ENCODE measurements at places on chromosomes 1 and 21.
A peak's percentile ranks its signal among the peaks of the same experiment; 100 is the strongest.

GRCh38 chr1:38328278-38329035, 281.9 kb upstream of the POU3F1 start:
- DNase-seq, result no peak

GRCh38 chr1:89910268-89910667, 84.6 kb upstream of the ZNF326 start:
- DNase-seq, result no peak

DNA sequence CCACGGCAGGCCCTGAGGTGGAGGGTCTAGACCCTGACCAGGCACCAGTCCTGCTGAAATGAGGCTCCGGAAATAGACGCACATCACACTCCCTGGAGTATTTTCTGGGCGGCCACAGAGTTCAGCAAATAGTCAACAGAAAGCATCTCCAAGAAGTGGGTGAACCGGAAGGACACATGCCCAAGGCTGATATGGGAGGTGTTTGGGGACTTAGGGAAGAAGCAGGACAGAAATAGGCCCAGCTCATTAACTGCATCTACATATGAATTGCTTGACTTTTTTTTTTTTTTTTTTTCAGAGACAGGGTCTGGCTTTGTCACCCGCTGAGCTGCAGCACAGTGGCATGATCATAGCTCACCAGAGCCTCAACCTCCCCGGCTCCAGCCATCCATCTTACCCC, 36.5 kb upstream of the GPR157 start:
- no peak for DNase-seq

- no peak for DNase-seq
Observed at GRCh38 chr1:68168545-68169171, 63.7 kb downstream of the WLS start.

DNA sequence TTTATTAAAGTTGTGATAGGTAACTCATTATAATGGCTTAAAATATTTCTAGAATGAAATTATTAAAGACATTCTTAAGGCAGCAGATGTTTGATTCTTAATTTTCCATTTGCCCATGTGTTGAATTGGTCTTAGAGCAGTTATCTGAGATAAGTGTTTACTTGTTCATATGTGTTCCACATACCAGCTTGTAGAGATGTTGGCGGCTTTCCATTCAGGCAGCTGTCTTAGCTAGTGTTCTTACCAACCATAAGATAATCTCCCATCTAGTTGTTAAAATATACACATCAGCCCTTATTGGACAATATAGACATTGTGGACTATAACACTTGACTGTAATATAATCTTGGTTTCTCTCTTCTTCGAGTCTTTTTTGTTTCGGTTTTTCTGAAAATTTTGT, 1372.9 kb upstream of the ADGRL2 start:
- DNase-seq, result no peak

GRCh38 chr1:112359961-112360767, 35.9 kb upstream of the CTTNBP2NL start:
- DNase-seq, result no peak

- DNase-seq, result no peak
Observed at GRCh38 chr1:67537667-67538018, 107.4 kb upstream of the SERBP1 start.

GRCh38 chr1:99544328-99544727, 101.6 kb upstream of the PALMD start:
- DNase-seq, result no peak

GRCh38 chr21:28538987-28539622, 453.6 kb downstream of the LTN1 start:
- DNase-seq, result no peak

DNA sequence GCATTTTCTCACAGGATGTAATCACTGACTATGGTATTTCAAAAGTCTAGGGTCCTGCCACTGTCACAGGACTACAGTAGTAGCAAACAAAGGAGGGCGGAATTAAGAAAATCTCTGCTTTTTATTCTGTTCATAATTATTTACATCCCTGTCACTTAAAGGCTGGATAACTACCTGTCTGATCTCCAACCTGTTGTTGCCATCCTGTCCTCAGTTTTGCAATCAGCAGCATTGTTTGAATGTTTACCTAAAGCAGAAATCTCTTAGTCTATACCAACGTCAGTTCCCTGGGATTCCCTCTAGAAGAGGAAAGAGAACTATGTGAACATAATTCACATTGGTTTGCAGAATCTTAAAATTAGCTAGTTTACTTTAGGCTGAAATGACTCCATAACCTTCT, 218.5 kb downstream of the PBX1 start:
- DNase-seq, result no peak

DNA sequence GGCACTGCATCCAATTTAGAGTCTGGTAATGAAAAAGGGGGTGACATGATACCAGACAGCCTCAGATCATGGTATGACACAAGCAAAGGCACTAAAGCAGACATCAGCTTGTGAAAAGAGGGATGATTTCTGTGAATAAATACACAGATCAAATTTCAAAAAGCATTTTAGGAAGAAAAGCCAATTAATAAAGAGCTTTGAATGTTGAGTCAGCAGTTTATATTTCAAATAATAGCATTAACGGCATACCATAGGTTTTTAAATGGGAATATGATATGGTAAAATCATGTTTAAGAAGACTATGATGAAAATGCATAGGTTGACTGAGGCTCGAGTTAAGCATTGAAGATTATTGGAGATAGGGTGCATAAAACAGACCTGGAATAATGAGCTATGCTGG, 13.5 kb downstream of the KCNT2 start:
- no peak for DNase-seq

DNA sequence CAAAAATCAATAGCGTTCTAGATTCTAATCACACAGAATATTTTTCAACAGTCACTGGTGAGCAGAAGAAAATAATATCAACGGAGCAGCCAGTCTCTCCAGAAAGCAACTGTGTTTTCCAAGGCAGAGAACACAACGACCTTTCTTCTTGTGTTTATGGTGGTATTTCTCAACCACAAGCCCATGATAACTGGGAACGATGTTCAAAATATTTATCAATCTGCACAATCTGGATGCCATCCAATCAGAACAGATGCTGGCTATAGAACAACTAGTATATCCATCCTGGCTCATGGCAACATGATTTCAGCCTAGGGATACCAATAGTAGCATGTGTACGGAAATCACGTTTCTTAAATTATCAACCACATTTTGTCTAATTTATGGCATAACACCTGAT, 162.7 kb upstream of the RUNX1 start:
- DNase-seq, result no peak

DNA sequence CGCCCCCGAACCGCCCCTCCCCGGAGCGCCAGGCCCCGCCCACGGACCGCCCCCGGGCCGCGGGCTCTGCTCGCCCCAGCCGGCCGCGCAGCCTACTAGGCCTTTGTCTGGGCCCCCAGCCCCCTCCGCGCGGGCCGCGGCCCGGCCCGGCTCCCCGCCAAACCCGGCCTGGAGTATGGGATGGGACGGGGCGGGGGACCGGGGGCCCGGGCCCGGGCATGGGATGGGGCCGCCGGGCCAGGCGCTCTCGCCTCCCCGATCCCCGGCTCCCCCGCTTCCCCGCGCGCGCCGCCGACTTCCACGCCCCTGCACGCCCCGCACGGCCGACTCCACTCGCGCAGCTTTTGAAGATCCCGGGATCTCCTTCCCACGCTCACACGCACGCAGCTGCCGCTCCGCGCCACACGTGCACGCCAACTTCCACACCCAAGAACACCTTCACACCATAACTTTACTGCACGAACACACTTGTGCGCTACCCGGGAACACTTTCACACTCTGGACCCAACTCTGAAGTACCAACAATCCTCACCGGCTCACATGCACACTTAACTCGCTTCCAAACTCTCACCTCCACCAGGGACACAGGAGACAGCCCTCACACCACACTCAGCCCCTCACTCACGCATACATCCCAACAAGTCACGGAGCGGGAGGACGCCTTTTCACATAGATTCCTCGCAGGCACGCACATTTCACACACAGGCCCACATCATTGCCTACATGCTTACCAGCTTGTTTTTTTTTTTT, 437 bp upstream of the HSPG2 start:
- DNase-seq, result peak; percentile 50

- DNase-seq, result no peak
Observed at GRCh38 chr1:217617126-217617525, 13.8 kb downstream of the GPATCH2 start.

DNA sequence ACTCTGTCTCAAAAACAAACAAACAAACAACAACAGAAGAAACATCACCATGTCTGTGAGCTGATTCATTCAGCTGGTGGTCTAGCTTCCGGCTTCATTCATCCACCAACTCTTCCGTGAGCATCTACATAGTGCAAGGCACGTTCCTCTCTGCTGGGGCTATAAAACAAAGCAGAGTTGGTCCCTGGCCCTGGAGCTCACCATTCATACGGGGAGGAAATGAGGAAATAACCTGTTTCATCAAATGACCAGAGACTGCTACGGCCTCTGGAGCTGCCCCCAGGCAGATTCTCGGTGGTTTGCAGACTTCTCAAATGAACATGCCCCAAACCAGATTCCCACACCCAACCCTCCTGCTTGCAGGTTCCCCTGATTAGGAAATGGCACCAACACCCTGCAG, 41.0 kb upstream of the ID3 start:
- no peak for DNase-seq

- no peak for DNase-seq
Observed at GRCh38 chr1:64492424-64492823, 22.5 kb downstream of the CACHD1 start.

DNA sequence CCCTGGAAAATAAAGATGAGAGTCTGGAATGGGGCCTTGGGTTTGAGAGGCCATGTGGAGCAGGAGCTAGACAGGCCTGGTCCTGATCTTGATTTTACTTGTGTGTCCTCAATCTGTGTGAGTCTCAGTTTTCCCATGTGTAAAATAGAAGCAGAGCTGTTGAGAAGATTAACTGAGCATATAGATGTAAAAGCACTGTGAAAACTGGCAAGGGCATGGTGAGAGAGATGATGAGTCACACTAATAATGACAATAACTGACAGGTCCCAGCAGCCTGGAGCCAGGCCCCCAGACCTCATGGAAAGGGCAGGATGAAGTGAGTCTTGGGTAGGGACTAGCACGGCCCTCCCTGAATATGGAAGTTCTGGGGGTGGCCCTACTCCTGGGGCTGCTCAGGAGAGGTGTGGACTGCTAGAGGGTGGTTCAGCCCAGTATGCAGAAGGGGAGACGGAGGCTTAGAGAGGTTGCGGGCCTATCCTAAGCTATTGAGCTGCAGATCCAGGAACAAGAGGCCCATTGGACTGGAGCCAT, 2.8 kb upstream of the AHDC1 start:
- no peak for DNase-seq

DNA sequence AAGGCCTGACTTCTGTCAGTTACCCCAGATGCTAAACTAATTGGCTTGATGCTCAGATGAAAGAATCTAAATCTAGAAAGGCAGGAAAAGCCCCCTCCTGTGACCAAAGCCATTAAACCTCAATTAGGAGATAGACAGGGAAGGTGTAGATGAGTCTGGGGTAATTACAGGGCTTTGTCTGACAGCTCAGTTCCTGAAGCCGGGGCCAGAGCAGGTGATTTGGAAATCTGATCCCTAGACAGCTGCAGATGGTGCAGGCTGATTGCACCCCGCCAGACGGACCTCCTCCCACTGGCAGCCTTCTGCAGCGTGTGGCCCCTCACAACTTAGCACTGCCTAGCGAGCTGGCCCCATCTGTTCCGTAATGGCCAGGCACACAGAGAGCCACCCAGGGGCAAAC, 395.1 kb downstream of the HLX start:
- DNase-seq, result no peak

DNA sequence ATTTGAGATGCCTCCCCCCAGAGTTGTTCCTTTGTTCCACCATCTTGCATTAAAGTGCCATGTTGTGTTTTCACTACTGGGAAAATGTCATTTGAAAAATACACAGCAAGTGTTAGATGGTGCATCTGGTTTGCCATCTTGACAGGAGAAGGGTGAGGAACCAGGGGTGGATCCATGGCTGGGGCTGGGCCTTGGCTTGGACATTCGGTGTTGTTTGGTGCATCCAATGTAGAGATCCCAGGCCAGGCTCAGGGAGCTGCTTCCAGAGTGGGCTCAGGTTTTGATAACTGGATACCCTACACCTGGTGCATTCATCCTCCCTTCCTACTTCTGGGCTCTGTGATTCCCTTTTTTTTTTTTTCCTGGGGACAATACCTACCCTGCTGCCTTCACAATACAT, 103.5 kb downstream of the UCK2 start:
- no peak for DNase-seq

- DNase-seq, result no peak
Observed at GRCh38 chr1:7268983-7269382, 483.7 kb downstream of the CAMTA1 start.

DNA sequence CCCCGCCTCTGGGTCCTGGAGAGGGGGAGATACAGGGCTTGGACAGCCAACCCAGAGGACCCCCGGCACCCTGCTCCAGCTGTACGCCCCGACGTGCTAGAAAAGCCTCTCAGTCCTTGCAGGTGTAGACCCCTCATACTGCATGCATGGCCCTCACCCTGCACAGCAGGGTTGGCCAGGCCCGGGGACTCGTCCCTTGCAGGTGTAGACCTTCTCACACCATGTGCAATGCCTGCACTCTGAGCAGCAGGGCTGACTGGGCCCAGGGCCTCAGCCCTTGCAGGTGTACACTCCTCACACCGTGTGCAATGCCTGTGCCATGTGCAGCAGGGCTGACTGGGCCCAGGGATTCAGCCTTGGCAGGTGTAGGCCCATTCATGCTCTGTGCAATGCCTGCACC, 26.8 kb downstream of the WNT9A start:
- no peak for DNase-seq

DNA sequence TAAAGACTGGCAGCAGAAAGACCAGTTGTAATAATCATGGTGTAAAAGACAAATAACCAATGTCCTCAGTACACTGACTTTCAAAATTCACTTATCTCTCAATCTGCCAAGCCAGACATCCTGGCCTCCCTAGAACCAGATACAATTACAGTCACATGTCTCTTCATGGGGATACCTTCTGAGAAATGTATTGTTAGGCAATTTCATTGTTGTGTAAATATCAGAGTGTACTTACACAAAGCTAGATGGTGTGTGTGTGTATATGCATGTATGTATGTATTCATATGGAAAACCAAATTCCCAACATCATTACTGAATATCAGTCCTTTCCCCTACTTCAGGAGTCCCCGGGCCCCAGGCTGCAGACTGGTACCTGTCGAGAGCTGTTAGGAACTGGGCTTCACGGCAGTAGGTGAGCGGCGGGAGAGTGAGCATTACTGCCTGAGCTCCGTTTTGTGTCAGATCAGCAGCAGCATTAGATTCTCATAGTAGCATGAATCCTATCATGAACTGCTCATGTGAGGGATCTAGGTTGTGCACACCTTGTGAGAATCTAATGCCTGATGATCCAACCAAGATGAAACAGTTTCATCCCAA, 65.3 kb upstream of the ZNF326 start:
- no peak for DNase-seq

- no peak for DNase-seq
Observed at GRCh38 chr21:43585514-43585913, 73.8 kb downstream of the HSF2BP start.
